ENCODE measurements at places on chromosomes 16 and 17. TPM values are rescaled to one million over a fixed set of nuclear protein-coding genes. Genes with fewer than 3 reads are reported as not detected.

KRTAP1-1 gene
- total RNA-seq, result not detected

KRT36 gene
- not detected for total RNA-seq

YBX2 gene
- 0.06 TPM for total RNA-seq

PIK3R6 gene
- total RNA-seq, result not detected

CARHSP1 gene
- total RNA-seq, result 33.0 TPM

KRT28 gene
- not detected for total RNA-seq

ASPA gene
- not detected for total RNA-seq

SDR42E2 gene
- not detected for total RNA-seq

PDE6G gene
- not detected for total RNA-seq

C17orf78 gene
- not detected for total RNA-seq

KRT13 gene
- not detected for total RNA-seq

SLC38A8 gene
- not detected for total RNA-seq

ITGA3 gene
- total RNA-seq, result 23.3 TPM

SLC35G3 gene
- total RNA-seq, result not detected

CFAP97D1 gene
- total RNA-seq, result 0.09 TPM

IKZF3 gene
- total RNA-seq, result not detected

RGS11 gene
- 6.6 TPM for total RNA-seq

PRR11 gene
- 47.7 TPM for total RNA-seq

NHLRC4 gene
- 0.35 TPM for total RNA-seq

All from NCI-H460 (cell line).